ENCODE measurements at places on chromosomes 1 and 21.

GRCh38 chr1:42817440-42817767 is 207 bp upstream of the SVBP start:
- DNase-seq: no peak

- no peak for DNase-seq
Observed at GRCh38 chr1:21814981-21815582, 3.0 kb downstream of the LDLRAD2 start.

GRCh38 chr1:100747771-100748170 is 28.2 kb downstream of the VCAM1 start:
- no peak for DNase-seq

GRCh38 chr1:110542725-110543124 is 23.8 kb upstream of the KCNA10 start:
- DNase-seq: no peak

DNA sequence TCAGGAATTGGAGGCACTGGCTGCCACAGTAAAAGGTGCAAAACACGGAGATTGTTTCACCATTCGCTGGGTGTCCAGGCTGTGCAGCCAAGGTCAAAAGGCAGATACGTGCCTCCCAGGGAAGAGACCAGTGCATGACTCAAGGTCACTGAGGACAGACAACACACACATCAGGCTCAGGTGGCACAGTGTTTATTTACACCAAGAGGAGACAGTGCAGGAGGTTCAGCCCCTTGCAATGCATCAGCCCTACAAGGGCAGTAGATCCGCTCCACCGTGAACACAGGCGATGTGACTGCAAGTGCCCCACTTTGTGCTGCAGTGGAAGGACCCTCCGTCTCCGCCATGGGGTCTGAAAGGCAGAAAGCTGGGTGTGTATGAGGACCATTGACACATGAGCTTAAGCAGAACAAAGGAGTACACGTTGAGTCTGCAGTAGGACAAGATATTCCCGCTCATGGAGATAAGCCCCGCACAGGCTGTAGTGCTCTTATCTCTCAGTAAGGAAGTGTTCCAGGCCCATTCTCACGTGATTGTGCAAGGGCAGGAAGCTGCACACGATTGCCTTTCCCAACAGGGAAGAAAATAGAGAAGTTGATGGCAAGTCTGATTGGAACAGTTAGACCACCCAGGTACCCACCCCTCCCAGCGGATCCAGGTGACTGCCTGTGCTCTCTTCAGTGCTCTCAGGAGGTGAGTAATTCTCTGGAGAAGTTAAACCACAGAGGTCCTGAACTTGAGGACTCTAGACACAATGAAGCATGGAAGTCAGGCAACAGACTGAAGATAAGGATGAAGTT is 37.5 kb upstream of the QSOX1 start:
- no peak for DNase-seq

DNA sequence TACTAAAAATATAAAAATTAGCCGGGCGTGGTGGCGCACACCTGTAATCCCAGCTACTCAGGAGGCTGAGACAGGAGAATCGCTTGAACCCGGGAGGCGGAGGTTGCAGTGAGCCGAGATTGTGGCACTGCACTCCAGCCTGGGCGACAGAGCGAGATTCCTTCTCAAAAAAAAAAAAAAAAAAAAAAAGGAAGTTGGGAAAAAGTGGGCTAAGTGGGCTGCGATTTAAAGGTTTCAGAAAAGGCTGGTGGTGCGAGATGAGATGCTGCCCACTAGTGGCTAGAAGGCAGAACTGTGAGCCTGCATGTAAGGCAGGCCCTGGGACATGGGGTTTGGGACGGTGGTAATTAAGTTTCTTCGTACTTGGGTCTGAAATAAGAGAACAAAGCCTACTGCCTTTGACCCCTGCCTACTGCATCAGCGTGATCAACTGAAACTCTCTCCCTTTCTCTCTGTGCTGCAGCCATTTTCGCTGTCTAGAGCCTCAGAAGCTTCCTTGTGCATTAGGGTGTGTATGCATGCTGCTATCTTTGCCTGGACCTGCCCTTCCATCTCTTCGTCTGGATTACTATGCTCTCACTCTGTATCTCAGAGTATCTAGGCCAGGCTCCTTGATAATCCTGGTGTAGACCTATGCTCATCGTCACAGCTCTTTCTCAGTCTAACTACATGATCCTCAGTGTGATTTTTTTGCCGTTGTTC is 12.4 kb downstream of the FMOD start:
- DNase-seq: no peak

DNA sequence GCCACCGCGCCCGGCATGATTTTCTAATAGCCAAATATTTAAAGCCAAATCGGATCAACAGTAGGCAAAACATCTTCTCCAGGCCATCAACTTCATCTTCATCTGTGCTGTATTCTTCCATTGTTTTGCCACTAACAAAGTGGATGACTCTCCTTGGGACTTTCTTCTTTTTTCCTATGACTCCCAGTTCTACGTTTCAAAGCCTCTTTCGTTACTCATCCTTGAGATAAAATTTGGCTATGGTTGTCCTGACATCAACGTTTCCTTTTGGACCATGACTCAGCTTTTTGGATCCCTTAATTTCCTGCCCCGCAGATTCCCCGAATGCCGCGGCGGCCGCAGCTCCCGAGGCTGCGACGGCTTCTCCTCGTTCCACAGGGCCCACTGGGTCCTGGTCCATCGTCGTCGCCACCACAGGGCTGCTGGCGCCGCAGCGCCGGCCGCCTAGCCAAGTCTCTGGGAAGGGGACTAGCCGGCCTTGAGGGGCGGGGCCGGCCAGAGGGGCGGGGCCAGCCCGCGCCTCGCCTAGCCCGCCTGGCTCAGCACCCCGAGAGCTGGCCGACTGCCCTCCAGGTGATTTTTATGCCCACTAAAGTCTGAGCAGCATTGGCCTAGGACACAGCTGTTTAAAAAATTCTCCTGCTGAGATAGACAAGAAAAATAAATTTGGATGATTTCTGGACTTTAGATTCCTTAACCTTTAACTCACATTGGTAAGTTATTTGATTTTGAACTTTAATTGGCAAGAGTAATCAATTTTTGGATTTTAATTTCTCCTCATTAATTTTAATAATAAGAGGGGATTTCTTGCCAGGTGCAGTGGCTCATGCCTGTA is 93.9 kb downstream of the ADCY10 start:
- no peak for DNase-seq

- DNase-seq: peak; percentile 19
Observed at GRCh38 chr1:147598621-147599361, 57.5 kb downstream of the BCL9 start.

GRCh38 chr1:200891774-200892157 is 2.9 kb upstream of the INAVA start:
- DNase-seq: no peak

DNA sequence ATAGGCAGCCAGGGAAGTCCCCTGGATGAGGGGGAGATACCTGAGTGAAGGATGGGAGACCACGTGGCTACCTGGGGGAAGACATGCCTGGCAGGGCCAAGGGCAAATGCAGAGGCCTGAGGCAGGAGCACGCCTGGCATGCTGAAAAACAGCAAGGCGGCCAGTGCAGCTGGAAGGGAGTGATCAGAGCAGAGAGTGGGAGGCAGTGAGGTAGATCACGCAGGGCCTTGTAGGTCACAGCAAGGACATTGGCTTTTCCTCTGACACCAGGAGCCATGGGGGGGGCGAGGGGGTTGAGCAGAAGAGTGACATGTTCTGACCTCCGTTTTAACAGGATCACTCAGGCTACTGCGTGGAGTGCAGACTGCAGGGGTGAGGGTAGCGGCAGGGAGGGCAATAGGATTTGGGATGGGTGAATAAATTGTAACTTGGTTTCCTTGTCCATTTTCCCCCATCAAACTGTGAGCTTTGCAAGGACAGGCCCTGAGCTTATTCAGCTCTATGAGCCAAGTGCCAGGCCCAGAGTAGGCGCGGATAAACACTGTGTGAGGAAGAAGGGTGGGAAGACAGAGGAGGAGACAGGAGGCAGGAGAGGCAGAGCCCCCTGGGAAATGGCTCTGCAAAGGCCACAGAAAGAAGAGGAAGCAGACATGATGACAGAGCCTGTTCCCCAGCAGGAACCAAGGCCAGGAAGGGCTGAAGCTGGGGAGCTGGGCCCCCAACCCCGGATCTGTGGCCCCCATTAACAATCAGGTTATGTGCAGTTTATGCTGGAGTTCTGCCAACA is 16.6 kb downstream of the IFI6 start:
- DNase-seq: no peak

- no peak for DNase-seq
Observed at GRCh38 chr1:70790232-70790923, 257.2 kb downstream of the PTGER3 start.
